SJCRH30 (cell line): ENCODE measurements at places on chromosomes 4 and X.

GRCh38 chrX:153571534-153571908 lies 27.4 kb downstream of the CCNQ start:
- DNase-seq = no peak

DNA sequence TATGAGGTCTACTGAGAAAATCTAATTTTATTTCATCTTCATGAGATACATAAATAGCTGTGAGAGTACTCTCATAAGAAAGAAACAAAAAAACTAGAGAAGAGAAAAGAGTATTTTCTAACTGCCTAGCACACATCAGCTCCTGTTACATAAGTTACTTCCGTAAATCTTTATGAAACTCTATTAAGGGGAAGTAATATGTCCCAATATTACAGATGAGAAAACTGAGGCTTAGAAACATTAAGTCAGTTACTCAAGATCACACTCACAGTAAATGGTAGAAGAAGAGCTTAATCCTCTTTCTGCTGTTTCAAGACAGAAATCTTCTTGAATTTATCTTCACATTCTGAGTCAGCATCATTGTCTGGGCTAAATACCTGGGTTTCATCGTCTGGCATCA lies 164.1 kb downstream of the DTHD1 start:
- DNase-seq = no peak

DNA sequence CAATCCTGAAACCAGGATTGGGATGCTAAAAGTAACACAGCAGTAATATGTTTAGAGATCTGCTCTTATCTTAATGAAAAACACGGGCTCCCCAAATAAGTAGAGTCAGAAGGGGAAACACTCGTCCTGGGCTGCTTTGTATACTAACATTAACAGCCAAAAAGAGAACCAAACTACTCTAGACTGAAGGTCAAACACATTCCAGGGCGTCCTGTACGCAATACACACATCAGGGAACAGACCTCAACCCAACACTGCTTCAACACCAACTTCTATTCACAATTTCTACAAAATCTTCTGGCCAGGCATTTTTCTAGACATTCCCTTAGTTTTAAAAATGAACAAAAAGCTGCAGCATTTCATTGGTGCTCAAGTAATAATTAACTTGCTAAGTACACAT lies 21.4 kb downstream of the FAT1 start:
- no peak for DNase-seq

DNA sequence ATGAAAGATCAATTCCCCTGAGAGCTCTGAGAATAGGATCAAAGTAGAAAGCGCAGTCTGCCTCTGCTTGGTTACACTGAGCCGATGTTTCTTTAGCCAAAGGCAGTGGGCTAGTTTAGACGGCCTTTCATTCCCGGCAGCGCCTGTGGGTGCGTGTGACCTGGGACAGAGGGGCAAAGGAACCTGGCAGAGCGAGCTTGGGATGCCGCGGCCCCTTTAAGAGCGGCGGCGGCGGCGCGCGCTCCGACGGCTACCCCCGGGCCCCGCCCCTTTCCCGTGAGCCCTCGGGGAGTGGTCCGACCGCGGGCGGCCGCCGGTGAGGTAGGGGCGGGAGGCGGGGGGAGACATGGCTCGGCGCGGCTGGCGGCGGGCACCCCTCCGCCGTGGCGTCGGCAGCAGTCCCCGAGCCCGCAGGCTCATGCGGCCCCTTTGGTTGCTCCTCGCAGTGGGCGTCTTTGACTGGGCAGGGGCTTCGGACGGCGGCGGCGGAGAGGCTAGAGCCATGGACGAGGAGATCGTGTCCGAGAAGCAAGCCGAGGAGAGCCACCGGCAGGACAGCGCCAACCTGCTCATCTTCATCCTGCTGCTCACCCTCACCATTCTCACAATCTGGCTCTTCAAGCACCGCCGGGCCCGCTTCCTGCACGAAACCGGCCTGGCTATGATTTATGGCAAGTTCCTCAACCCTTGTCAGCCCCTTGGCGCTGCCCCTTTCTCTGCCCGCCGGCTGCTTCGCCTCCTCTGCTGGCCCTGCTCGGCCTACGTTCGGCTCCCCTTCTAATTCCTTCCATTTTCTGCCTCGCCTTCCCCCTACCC lies at the start of gene SLC9A6:
Gene SLC9A6, plus strand, starts transcription at position 279 of the 816 bp plus-strand sequence. Its CDS starts 224 bp downstream, at position 503.
- DNase-seq = peak; percentile 74
